Vagina (tissue), 2 donors: ENCODE measurements at places on chromosomes 1 and 21. TPM values are rescaled to one million over a fixed set of nuclear protein-coding genes. Genes with fewer than 3 reads are reported as not detected.

AJAP1 gene
- 1.7 TPM for total RNA-seq

DPM3 gene
- 114 TPM for total RNA-seq

CENPS gene
- total RNA-seq, result 1.2 TPM

ETV3L gene
- total RNA-seq, result not detected

ALG6 gene
- 13.0 TPM for total RNA-seq

FAM131C gene
- total RNA-seq, result 0.98 TPM

RCSD1 gene
- 11.5 TPM for total RNA-seq

CFHR3 gene
- not detected for total RNA-seq

CFAP45 gene
- not detected for total RNA-seq

ITGB2 gene
- 35.1 TPM for total RNA-seq

FHAD1 gene
- not detected for total RNA-seq
